ENCODE measurements at places on chromosomes 12 and 14.

GRCh38 chr14:102916347-102917055, 6.0 kb upstream of the AMN start:
- DNase-seq = no peak

DNA sequence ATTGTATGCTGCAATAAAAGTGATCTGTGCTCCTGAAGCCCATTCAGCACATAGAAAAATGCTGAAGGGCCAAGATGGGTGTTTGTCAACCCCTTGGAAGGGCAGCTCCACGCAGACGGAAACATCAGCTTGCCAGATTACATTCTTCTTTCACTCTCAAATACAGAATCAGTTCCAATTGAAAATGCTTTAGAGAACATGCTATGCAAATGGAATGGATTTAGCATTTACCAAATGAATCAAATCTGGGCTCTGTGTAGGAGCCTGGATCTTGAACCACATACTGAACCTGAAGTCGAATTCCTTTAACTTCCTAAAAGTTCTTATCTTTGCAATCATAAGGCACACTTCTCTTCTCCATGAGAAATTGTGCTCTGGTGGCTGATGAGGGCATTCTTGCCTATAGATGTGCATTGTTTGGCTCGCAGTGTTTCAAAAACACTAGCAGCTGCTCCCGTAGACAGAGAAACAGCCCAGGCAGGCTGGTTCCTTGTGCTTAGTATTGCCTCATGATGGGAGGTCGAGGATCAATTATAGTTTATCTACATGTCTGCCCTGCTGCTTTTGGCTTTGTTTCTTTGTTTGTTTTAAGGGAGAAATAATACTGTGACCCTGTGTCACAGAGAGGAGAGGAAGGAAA, 489.8 kb upstream of the FLRT2 start:
- DNase-seq = no peak

DNA sequence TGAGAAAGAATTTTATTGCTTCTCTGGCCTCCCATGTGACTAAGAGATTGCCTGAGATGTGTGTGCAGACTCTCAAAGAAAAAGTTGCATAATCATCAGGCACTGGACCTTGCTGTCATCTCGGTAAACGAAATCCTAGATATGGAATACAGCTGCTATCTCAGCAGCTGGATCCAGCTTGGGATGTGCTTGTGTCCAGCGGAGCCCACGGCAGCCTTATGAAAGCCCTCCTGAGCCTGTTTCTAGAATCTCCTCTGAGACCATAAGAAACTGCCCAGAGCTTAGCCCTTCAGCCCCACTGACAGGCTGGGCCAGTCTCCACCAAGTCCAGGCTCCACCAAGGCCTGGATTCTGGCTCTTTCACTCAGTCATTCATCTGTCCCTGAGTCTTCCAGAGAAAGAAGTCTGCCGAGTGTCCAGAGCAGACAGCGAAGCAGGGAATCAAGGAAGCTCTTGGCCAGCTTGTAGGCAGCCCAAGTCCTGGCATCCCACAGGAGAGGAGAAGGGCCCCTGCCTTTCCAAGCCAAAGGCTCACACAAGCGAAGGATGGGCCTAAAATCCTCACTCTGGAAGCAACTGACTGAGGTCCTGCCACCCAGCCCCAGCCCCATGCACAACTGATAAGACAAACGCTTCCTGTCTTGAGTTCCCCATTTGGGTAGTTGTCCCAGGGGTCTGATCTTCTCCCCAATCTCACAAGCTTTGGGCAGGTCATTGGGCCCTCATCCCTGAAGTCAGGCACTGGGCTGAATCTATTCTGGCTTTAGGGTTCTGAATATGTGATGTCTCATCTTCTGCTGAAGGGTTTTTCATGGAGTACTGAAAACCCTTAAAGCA, 97.8 kb downstream of the SEC23A start:
- DNase-seq = no peak

- DNase-seq = no peak
Measured at GRCh38 chr12:54001283-54002187, 1.6 kb downstream of the HOXC9 start.
